Germinal center (tissue), 1 donor: ENCODE measurements at places on chromosomes 6 and 20.

DNA sequence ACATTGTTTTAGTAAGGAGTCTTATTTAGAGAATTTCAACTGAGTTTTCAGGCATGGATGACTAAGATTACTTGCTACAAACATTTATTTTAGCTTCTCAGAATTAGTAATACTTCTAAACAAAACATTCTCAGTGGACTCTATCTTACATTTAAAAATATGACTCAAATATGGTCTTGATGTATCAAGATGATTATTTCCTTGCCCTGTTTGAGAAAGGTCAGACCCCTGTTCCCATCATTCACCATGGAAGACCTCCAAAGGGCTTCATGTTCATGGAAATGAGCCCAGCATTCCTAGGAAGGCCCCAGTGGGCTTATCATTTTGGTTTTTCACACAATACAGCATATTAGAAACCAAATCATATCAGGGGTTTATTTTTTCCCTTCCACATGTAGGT, 24.6 kb upstream of the TRPC4AP start:
- DNase-seq = no peak

GRCh38 chr6:106903299-106903698, 71.2 kb downstream of the CD24 start:
- no peak for DNase-seq

DNA sequence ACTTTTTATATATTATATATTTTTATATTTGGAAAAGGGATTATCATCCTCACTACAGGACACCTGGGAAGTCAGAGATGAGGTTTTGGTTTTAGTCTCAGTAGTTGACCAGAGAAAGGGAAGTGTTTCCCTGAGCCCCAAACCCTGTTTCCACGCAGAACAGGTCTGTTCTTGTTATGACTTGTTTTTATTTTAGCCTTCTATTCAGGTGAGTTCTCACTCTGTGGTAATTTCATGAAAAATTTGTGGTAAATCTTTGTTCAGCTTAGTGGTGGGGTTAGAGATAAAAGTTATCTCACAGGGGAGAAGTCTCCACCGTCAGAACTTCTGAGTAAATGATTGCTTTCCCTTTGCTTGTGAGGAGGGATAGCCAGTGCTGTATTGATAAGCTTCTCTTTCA, 224.9 kb downstream of the FARS2 start:
- no peak for DNase-seq

GRCh38 chr6:5738211-5738610, 268.5 kb downstream of the NRN1 start:
- no peak for DNase-seq

DNA sequence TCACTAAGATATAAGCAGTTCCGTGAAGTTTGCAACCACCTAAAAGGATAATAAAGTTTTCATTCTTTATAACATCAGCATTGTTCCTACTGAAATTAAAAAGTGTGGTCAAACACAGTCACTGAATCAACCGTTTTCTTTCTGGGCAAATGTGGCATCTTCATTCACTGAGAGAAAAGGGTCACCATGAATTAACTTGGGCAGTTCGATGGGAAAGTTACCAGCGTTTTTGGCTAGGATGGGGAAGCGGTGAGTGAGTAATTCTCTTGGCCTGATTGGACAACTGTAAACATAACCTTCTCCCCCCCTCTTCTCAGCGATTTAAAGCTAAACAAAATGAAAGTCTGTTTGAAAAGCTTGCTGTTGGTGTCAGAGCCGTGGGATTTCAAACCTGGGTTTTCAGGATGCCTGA, 181.8 kb downstream of the SASH1 start:
- no peak for DNase-seq

- DNase-seq = no peak
Measured at GRCh38 chr6:130776287-130776925, 50.8 kb upstream of the SMLR1 start.

GRCh38 chr6:36776167-36776566, 63.1 kb downstream of the CPNE5 start:
- no peak for DNase-seq

DNA sequence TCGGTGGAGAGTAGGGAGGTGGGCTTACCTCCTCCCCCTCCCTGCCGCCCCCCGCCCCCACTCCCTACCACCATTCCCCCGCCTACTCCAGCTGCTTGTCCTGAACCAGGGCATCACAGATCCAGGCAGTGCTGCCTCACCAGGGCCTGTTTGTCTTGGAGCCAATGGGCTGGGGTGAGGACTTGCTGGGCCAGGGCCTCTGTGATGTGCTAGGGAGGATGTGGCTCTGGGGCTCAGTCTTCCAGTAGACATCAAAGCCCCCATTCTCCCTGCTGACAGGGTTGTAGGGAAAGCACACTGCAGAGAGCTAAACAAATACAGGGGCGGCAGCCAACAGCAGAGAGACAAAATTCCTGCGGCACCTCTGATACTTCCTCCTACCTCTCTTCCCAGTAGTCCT, 48.2 kb upstream of the NXT1 start:
- DNase-seq = no peak

DNA sequence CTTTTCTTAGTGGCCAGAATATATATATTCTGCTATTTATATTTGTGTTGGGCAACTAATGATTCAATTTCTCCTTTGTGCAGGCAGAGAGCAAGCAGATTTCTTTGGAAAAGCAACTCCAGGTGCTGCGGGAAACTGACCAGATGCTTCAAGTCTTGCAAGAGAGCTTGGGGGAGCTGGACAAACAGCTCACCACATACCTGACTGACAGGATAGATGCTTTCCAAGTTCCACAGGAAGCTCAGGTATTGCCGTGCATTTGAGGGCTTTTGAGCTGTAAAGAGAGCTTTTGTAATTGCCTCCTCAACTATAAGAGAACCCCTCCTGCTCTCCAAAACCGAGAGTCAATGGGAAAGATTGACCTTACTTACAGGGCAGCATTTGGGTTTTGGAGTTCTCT, 203.5 kb downstream of the UTRN start:
- DNase-seq = no peak

DNA sequence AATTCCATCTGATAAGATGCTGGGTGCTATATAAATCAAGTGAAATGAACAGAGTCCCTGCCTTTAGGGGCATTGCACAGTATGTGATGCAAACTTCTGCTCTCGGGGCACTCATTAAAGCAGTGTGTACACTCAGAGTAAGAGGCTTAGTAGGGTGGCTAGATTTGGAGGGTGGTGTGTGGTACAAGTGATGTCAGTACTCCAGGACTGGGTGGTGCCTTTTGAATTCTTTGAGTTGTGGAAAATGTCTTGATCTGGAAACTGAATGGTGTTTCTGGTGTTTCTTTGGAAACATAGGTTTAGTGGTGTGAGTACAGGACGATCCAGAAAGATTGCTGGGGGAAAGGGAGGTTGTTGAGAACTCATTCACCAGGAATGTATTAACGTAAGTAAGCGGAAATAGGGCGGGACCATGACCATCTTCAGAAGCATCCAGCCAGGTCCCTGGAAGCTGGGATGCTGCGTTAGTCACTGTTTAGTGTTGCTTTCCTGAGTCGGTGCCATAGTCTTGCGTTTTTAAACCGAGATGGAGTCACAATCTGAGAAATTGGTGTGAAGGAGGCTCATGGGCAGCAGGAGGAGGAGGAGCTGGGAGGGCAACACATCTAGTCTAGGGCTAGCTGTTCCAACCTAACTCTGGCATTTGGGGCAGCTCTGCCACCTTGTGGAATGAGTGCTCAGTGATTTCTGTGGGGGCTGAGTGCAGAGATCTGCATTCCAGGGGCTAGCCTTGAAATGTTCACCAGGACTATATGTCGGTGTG, 70.3 kb downstream of the SCAND1 start:
- DNase-seq = peak; percentile 64

- no peak for DNase-seq
Measured at GRCh38 chr6:55670850-55671413, 91.9 kb upstream of the HMGCLL1 start.

DNA sequence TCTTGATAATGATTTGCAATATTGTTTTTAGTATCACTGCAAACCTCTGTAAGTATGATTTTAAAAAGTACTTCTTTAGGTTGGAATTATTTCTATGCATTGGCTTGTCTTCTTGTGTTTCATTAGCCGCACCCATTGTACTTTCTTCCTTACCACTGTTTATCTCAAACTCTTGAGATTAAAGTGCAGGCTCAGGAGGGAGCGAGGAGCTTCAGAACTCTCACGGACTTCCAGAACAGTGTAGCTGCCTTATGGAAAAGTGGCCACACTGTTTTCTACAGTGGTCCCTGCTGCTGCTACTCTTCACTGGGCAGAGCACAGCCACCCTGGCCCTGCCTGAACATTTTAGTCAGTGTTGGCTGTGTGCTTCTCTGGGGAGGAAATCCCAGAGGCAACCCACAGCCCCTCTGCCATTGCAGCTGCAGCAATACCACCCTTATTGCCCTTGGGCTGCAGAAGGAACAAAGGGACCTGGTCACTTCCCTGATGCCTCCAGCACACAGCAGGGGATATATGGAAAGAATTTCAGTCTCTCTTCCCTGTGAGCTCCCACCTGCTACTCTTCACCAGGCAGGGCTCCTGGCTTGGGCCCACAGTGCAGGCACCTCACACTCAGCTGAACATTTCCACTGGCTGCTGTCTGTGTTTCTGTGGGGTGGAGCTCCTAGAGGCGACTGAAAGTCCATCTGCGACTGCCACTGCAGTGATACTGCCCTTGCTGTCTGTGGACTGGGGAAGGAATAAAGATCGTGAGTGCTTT, 91.7 kb upstream of the MAP3K4 start:
- no peak for DNase-seq

DNA sequence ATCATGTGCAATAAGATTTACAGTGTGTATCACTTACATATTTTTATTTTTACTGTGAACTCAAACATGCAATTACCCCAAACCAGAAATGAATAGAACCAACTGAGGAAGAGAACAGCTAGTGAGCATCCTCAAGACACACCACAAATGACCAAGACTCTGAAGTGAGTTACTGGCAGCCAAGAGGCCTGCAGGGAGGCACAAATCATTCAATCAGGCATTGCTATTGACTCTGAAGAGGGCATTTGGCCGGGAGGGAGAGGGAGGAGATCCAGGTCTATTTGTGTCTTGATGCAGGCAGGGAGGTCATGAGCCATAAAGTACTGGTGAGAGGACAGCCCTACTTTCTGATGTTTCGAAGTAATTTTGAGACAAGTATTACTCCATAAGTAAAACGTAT, 257.7 kb downstream of the BCKDHB start:
- DNase-seq = no peak

DNA sequence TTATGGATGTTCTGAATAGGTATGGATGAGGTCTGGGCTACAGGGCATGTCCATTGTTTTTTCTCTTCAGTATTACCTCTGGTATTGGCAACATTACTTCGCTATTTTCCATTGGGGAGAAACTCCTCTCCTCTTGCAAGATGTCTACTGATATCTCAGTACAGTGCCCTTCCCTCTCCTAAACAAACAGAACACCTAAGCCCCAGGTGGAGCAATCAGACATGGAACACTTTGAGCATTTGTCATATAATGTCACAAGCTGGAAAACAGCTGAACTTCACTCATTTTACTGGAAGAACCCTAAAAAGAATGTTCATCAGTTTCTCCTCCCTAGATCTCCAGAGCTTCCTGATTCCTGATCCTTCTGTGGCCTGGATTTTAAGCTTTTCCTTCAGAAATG, 339.8 kb downstream of the FRK start:
- DNase-seq = no peak

DNA sequence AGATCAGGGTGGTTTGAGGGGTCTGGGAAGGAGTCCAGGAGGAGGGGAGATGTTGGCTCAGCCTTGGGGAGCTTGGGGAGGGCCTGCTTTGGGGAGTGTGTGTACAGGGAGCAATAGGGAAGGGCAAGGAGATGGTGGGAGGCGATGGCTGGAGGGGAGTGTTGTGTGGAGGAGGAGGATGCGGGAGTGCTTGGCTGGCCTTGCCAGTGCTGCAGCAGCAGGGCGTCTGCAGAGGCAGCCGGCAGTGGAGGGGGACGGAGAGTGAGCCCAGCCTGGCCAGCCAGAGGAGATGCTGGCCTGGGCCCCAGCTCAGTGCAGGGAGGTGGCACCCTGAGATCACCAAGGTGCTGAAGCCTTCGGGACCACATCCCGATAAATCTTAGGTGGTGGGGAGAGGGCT, 3.9 kb downstream of the IP6K3 start:
- no peak for DNase-seq

- DNase-seq = no peak
Measured at GRCh38 chr6:34218691-34219090, 18.0 kb upstream of the HMGA1 start.

- DNase-seq = no peak
Measured at GRCh38 chr6:146814148-146814750, 215.5 kb downstream of the ADGB start.

DNA sequence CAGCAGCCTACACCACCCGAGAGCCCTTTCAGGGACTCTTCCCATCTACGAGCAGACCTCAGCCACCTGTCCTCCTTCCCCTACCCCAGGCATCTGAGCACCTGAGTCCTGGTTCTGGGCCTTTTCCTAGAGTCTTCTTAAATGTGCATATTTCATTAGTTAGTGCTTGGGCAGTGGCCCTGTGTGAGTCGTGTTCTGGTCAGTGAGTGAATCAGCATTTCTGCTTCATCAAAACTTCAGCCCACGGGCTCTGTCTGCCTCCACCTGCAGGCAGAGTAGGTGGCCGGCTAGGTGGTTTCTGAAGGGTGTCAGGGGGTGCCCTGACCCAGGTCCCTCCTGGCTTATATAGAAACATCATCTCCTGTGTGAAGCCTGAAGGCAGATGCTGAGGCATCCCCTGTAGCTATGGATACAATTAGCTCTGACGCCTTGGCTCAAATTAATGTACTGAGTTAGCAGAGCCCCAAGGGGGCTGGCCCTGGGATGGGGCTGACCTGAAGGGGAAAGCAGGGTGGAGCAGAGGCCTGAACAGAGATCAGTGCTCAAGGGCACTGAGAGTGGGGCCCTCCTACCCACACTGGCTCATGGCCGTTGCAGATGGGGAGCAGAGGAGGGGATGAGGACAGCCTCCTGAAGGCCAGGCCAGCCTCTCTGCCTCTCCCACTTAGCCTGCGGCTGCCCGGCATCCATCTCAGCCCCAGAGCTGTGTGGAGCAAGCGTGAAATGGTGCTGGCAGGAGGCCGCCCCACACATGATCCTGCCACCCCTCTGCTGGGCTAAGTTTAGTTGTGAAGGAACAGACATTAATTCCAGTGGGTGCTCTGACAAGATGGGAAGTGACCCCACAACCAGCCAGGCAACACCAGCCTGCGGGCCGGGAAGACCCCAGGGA, 13.6 kb downstream of the IP6K3 start:
- DNase-seq = no peak

DNA sequence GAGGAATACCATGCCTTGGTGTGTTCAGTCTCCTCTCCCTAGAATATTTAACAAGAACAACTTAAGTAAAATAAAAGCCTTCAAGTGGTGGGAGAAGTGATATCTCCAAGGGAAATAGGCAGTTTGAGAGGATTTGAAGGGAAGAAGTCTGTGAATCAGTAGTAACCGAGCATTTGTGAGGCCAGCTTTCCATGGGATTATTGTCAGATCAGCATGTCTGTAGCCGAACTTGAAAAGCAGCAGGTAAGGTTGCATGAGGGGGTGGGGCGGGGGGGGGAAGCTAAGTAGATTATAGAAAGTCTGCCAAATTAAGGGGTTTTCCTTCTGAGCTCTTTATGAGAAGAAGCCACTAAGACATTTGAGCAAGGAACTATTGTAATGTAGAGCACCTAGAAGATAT, 92.6 kb downstream of the GRIK2 start:
- no peak for DNase-seq
